Kidney tubule cell (primary cell): ENCODE measurements at places on chromosomes 5 and 9.
A peak's percentile ranks its signal among the peaks of the same experiment; 100 is the strongest.

GRCh38 chr5:52255308-52255707 is 532.4 kb upstream of the ITGA1 start:
- DNase-seq = no peak

DNA sequence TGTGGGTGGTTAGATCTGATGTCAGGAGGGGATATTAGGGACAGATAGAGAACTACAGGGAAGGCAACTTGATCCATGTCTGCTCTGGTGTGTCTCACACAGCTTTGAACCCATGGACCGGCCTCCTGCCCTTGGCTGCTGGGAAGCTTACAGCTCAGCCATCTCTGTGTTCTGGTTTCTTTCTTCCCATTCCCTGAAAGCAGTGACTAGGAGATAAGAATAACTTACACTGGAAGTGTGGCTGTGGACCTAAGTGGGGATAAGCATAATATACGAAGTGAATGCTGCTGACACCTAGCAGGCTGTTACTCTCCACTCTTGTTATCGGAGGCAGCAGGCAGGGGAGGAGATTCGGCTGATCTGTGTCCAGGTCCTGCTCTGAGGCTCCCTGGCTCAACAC is 282.3 kb upstream of the TUT7 start:
- DNase-seq = no peak

DNA sequence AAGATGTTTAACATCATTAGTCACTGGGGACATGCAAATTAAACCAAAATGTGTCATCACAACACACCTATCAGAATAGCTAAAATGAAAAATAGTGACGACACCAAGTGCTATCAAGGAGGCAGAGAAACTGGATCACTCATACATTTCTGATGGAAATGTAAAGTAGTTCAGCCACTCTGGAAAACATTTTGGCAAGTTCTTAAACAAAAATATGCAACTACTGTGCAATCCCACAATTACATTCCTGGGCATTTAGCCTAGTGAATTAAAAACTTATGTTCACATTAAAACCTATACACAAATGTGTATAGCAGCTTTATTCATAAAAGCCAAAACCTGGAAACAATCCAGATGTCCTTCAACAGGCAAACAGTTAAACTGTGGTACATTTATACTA is 53.1 kb downstream of the SVEP1 start:
- DNase-seq = no peak

GRCh38 chr5:58446024-58446423 is 13.9 kb downstream of the PLK2 start:
- no peak for DNase-seq

GRCh38 chr9:95516221-95516733 is 494 bp downstream of the PTCH1 start:
- DNase-seq = peak; percentile 19

DNA sequence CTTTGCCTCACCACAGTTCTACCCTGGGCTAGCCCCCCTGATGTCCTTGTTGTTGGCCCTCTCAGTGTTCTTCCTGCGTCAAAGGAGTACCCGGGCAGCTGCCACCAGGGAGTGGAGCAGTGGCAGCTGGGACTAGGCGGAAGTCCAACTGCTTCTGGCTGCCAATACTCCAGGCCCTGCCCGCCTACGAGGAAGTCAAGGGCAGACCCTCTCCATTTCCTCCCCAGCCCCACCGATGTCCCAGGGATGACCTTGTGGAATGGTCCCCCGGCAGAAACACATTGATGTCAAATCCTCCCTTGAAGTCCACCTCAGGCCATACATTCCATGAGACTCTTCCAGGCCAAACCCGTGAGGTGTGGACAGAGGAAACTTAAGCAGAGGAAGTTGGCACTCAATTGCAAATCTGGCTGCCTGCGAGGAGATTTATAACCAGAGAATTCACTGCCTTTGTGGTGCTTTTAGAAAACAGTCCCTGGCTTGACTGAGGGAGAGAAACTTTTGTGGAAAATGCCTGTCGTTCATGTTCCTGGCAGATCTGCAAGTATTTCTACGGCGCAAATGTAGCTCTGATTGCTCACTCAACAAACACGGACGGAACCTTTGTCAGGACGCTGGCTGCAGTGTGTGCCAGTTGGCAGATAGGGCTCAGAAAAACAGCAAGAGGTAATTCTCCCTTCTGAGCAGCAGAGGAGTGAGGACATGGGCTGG is 339.7 kb downstream of the RAB3C start:
- no peak for DNase-seq

- DNase-seq = no peak
These were observed 7.4 kb upstream of the RNF183 start for GRCh38 chr9:113310538-113310937.

DNA sequence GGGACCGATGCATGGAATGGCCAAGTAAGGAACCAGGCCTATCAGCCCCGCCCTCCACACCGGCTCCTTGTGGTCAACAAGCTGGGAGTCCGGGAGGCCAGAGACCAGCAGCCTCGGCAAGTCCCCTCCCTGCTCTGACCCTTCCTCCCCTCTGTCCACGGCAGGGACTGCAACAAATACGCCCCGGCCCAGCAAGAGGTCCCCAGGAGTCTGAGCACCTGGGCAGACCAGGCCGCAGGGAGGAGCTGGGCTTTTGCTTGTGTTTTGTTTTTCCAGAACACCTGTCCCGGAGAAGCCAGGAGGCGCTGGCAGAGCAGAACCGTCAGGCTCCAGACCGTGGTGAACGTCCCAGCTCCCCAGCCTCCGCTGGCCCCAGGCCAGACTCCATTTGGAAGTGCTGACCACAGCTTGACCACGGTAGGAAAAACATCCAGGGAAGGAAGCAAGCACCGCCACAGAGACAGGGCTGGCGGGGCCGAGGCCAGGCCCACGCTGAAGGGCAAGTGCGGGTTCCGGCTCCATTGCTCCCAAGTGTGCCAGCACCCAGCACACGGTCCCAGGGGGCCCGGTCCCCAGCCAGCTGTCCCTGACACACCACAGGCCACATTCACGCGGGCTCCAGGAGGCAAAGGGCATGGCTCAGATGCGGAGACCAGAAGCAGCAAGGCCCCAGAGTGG is 56.7 kb downstream of the VAV2 start:
- DNase-seq = peak; percentile 80

DNA sequence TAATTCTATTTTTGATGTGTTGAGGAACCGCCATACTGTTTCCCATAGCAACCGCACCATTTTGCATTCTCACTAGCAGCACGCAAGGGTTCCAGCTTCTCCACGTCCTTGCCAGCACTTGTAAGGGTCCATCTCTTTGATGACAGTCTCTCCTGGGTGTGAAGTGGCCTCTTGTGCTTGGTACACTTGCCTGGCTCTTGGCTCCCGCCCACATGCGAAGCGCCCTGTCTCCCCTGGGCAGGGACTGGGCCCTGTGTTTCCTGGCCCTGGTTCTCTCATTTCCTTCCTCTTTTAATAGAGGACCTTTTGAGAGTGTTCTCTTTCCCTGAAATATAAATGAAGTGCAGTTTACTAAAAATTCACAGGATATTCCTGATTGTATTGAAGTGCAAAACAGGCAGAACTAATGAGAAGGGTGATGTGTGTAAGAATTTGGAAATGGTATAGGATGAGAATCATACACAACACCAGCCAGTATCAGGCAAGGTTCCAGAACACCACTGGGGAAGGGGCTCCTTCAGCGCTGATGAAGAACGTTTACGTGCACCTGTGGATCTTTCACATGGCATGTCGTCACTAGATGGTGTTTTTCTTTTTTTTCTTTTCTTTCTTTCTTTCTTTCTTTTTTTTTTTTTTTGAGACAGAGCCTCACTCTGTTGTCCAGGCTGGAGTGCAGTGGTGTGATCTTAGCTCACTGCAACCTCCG is 73.0 kb downstream of the EHMT1 start:
- no peak for DNase-seq

GRCh38 chr5:98570010-98570409 is 203.5 kb upstream of the RGMB start:
- DNase-seq = peak; percentile 3

DNA sequence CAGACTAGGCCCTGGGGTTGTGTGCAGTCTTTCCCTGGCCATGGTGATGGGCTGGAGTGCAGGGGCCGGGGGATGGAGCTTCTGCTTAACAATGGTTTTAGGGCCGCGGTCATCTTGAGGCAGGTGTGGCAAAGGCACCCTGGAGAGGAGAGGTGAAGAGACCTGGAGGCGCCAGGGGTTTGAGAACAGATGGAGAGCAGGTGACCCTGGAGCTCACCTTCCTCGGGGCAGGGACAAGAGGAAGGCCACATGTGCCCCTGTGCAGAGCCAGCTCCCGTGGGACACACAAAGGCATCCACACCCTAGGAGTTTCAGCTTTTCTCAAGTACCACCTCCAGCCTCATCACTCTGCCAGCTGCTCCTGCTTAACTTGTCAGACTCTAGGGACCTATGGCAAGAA is 46.4 kb upstream of the SH3GL2 start:
- DNase-seq = no peak

GRCh38 chr5:58507715-58508114 is 16.5 kb downstream of the GAPT start:
- DNase-seq = no peak

GRCh38 chr5:25858019-25858418 is 1180.4 kb downstream of the CDH9 start:
- DNase-seq = no peak

DNA sequence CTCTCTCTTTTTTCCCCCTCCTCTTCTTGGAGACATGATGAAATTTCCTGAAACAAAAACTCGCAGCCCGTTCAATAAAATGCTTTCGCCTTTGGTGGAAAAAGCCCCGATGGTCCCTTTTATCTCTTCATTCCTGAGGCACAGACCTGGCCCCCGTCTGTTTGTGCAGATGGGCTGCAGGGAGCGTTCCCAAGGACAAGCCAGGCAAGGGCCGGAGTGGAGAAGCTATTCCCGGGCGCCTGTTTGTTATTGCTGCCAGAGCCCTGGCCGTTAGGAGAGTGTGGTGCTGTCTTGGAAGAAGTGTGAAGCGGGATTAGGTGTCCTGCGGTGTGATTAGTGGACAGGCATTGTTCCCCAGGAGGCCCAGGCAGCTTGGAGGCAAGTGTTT is 71.9 kb downstream of the SMIM23 start:
- DNase-seq = no peak

DNA sequence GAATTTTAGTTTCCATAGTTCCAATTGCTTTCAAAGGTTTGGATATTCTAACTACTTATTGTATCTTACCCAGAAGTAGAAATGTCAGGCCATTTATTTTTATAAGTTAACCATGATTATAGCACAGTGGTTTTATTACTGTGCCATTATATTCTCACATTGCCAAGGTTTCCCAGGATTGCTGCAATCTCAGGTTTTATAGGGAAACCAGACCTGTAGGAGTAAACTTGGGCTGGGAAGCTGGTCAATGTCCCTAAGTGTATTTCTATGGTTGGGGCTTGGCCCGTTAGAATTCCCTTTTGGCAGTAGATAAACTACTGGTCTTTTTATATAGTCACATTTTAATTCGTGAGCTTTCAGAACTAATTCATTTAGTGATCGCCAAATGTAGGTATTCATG is 396.6 kb upstream of the KCNN2 start:
- DNase-seq = no peak

DNA sequence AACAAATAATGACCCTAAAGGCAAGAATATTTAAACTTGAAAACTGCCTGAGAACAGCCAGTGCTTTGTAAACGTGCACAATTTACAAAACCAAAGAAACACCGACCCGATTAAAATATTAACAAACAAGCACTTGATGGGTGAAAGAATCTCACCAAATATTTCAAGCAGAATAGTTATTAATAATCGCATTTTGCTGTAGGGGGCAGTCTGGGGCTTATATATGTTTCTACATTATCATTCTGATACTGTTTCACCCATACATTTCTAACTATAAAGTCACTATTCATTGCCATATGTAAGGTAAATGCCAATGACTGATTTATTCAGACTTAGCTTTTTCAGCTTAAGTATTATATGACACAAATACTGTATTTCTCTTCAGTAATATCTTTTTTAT is 37.7 kb downstream of the UBAP2 start:
- DNase-seq = no peak

- no peak for DNase-seq
These were observed 47.7 kb upstream of the BOD1 start for GRCh38 chr5:173664154-173664526.

GRCh38 chr5:59799668-59800346 is 93.7 kb downstream of the PDE4D start:
- peak; percentile 60 for DNase-seq

- DNase-seq = peak; percentile 15
These were observed 13.5 kb upstream of the WDR38 start for GRCh38 chr9:124839612-124840299.

DNA sequence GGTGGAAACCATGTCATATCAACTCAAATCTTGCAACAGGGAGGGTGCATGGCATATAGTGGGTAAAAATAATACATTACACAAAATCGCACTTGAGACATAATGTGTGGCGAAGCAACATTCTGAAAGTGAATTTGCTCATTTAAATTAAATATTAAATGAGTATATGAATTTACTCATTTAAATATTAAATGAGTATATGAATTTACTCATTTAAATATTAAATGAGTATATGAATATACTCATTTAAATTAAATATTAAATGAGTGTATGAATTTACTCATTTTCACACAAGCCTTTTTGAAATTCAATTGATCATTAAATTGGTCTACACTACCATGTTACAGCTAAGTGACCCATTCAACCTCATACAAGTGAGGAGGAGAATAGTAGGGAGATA is 10.5 kb downstream of the MAST4 start:
- no peak for DNase-seq

DNA sequence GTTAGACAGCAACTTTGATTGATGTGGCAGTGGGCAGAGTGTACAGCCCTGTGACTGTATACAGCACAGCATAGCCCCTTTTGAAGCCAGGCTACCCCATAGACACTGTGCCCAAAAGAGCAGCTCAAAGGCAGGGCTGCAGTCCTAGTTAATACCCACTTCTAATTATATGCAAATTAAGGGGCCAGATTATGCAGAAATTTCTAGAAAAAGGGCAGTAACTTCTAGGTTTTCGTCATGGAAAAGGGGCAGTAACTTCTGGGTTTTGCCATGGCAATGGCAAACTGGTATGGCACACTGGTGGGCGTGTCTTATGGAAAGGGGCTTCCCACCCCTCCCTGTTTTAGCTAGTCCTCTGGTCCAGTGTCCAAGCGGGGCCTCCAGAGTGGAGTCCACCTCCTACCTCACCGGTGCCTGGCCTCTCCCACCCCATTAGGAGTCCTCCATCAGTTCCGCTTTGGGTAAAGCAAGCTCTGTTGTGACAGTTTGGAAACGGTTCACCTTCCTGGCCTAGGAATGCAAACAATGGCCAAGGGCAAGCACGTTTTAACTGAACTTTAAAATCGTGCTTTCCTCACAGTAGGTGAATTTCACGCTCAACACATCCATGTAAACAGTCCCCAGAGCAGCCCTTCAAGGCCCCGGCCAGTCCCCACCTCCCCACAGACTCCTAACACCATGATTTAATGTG is 5.6 kb downstream of the ADAMTS13 start:
- no peak for DNase-seq

- no peak for DNase-seq
These were observed 583.6 kb downstream of the CCDC171 start for GRCh38 chr9:16136451-16136850.

- DNase-seq = no peak
These were observed 50.5 kb downstream of the GALNT10 start for GRCh38 chr5:154241021-154241420.

- DNase-seq = no peak
These were observed 149.2 kb downstream of the SGCD start for GRCh38 chr5:156476158-156476551.
